ENCODE measurements at places on chromosomes 1 and 21.

GRCh38 chr1:156755527-156755950 is 4.1 kb upstream of the HDGF start:
- no peak for DNase-seq

- no peak for DNase-seq
Measured at GRCh38 chr1:74363220-74363619, 128.0 kb downstream of the TNNI3K start.

- peak; percentile 25 for DNase-seq
Measured at GRCh38 chr1:52139817-52140540, 1.9 kb upstream of the ZFYVE9 start.

DNA sequence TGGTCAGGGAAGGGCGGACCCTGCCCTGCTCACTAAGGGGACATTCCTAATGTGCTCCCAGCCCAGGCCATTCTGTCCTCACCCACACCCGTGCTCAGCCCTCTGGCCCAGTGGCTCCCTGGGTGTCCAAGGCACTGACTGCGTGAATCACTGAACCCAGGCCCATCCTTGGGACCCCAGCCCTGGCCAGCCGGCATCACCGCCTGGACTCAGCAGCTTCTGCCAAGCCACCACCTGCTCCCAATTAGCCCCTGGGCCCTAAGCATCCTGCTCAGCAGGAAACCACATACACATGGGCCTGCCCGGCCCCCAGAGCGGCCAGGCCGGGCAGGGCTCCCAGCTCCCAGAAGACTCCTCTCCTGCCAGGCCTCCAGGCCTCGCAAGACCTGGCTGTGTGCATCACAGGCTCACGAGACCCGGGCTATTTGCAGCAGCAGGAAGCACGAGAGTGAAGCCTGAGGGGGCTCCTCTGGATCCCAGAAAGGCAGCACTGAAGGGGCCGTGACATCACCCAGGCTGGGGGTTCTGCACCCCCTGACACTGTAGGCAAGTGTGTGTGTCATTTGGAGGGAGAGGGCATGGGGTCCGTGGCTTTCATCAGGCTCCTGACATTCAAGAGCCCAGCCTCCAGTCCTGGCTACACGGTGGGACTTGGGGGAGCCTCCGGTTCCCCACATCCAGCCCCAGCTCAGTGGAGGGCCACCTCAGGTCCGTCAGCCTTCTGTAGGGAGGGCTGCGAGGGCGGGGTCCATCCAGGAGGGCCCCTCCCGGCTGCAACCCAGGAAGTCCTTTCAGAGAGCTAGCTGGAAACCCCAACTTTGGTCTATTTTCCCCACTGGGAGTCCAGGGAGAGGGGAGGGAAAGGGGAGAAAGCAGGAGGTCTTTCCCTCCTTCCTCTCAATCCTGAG is 1.6 kb downstream of the MFAP2 start:
- no peak for DNase-seq

- peak; percentile 22 for DNase-seq
Measured at GRCh38 chr1:116503546-116504307, 67.1 kb downstream of the CD58 start.

GRCh38 chr1:44227211-44227610 is 13.9 kb downstream of the DMAP1 start:
- no peak for DNase-seq

DNA sequence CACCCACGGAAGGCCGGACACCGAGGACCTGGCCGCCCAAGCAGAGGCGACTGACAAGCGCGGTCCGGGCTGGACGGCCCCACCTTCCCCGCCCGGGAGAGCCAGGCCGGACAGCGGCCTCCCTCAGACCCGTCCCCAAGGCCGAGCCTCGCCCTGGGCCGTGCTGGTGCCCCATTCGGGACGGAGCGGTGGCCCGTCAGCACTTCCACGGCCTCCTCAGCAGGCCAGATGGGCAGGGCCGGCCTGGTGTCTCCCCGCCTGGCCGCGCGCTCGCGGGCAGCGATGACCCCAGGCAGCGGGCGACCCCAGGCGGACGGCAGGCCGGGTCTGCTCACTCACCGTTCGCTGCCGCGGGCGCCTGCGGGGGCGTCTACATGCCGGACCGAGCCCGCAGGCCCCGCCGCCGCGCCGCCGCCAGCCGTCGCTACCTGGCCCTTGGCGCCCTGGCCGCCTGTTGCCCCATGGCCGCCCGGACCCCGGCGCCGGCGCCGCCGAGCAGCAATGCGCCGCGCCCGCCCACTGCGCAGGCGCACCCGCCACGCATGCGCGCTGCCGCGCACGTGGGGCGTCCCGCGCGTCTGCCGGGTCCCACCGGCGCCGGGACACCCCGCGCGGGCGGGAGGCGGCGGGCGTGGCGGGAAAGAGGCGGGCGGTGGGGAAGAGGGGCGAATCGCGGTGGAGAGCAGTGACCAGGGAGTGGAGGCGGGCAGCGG is at the start of gene NADK:
Gene NADK, minus strand, starts transcription at position 521 of the 713 bp plus-strand sequence. CDS start 13,064 bp downstream, outside the sequence.
- DNase-seq, result peak; percentile 64

- no peak for DNase-seq
Measured at GRCh38 chr21:28207436-28208173, 785.1 kb downstream of the LTN1 start.

DNA sequence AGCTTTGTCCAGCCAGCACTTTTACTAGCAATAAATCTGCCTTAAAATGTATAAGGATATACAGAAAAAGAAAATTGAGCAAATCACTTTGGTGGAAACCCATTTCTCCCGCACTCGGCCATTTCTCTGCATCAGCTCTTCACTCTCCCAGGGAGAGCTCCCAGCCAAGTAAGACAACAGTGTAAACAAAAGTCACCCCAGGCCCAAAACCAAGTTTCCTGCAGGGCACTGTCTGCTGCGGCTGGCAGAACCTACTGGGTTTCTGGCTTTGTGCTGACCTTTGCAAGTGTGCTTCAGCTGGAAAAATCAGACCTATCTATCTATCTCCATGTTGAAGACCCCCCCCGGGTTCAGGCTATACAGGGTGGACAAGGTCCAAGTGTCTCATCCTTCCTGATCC is 476.7 kb upstream of the CAMK1G start:
- no peak for DNase-seq

GRCh38 chr1:230231774-230232145 is 164.7 kb downstream of the GALNT2 start:
- no peak for DNase-seq
